ENCODE measurements at places on chromosomes 5 and 9. TPM values are rescaled to one million over a fixed set of nuclear protein-coding genes. Genes with fewer than 3 reads are reported as not detected.

DNA sequence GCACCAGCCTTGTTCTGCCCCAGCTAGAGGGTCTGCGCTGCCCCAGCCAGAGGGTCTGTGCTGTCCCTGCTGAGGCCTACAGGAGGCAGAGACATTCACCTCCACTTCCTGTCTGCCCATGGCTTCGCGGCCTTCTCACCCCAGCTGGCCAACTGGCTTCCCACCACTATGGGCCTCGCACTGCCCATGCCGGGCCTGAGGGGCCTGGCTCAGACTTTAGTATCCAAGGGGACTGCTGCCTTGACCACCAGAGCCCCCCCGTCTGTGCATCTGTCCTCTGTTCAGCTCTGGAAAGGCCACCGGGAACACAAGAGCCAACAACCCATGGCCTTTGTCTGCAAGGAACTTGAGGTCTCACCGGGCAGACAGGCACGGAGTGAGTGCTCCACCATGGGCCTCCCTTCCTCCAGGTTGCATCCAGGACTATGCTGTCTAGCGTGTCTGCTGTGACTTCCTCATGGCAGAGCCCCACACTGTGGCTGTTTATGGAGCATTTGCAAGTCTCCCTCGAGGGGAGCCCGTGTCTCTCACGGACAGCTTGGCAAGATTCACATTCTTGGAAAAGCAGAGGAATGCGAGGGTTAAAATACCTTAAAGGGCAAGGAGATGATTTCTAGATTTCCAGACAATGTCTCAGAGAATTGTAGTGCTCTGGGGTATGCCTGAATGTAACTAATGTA, 1.7 kb downstream of the DCANP1 start:
- H3K27me3 ChIP-seq = peaks cover 6% of the 10 kb centered on the region
- no peaks in the 10 kb centered on the region for H3K4me1 ChIP-seq
- H3K36me3 ChIP-seq = no peaks in the 10 kb centered on the region
- no peak for DNase-seq
- H3K27ac ChIP-seq = no peak overlapping the region

DNA sequence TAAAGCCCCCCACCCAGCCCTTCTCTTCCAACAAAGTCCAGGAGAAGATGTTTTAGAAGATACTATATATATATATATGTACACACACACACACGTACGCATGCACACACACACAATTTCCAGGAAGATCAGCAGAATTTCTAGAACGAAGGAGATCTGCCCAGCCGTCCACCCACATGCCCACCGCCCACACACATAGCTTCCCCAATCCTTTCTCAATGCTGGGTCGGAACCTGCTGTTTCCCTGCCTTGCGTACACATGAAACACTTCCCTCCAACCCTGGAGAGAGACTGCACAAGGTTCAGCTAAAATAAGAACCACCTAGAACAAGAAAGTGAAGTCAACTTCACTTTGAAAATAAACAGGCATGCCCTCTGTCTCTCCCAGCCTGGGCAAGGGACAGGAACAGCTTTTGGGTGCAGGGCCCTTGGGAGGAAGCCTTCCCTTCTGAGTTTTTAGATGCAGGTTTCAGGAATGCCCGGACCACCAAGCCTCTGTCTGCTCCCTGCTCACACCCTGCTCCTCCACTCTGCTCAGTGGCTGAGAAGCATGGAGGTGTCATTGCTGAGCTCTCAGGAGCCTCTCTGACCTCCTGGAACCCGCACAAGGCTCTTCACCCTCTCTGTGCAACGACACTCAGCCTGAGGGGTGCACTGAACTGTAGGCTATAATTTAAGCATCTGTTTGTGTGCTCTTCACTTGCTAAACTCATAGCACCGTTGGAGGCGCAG, 149.4 kb downstream of the C5orf15 start:
- no peak for DNase-seq
- no peak overlapping the region for H3K4me3 ChIP-seq
- peaks cover 1% of the 10 kb centered on the region for H3K4me1 ChIP-seq

The BRINP1 gene
- not detected for total RNA-seq

The SLC6A7 gene
- not detected for total RNA-seq

The CNTFR gene
- not detected for total RNA-seq
